ENCODE measurements at places on chromosomes 5 and 9.

DNA sequence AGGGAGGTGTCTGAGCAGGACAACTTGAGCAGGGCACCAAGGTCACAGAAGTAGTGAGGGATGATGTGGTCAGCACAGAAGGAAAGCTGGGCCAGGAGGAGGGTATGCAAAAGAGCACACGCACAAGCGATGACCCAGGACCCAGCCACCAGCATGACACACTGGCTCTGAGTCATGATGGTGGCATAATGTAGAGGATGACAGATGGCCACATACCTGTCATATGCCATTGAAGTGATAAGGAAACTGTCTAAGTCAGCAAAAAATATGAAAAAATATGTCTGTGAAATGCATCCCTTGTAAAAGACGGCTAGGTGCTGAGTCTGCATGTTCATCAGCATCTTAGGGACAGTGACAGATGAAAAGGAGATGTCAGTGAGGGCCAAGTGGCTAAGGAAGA lies 380 bp downstream of the OR1J1 start:
- DNase-seq, result no peak

DNA sequence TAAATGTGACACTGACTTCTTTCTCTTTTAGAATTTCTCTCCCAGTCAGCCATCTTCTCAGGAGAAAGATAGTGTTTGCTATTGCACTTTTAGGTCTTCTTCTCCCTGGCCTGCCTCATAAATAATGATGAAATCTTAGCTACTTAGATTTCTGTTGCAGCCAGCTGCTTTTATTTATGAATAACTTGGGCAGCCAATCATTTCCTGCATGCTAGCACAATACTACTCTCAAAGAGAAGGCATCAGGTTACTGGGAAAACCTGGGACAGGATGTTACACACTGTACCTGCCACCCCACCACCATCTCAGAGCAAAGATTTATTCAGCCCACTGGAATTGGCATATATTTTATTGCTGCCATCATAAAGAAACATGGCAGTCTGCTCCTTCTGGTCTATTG lies 266.6 kb downstream of the PRELID2 start:
- DNase-seq, result no peak

GRCh38 chr9:2771661-2772060 lies 54.4 kb downstream of the KCNV2 start:
- no peak for DNase-seq

DNA sequence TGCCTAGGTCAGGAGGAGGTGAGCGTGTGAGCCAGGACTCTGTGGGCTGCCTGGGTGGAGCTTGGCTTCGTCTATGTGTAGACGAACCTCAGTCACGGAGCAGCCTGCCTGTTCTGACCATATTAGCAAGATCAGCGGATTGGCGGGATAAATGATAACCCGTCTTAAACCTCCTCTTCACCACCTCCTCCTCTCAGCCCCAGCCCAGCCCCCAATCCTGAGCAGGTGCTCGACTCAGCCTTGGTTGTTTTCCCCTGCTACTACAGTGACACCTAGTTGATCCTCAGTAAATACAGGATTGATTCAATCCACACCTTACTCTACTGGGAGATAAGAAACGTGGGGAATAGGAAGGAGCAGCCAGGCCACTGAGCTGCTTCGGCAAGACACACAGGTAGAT lies 286.1 kb downstream of the IRX2 start:
- no peak for DNase-seq

- DNase-seq, result no peak
Measured at GRCh38 chr5:153617190-153617589, 126.7 kb downstream of the GRIA1 start.

- no peak for DNase-seq
Measured at GRCh38 chr5:84585218-84585617, 200.5 kb upstream of the EDIL3 start.

- DNase-seq, result no peak
Measured at GRCh38 chr5:80156156-80156555, 99.7 kb downstream of the SERINC5 start.

GRCh38 chr9:21450733-21451394 lies 10.6 kb downstream of the IFNA1 start:
- no peak for DNase-seq

DNA sequence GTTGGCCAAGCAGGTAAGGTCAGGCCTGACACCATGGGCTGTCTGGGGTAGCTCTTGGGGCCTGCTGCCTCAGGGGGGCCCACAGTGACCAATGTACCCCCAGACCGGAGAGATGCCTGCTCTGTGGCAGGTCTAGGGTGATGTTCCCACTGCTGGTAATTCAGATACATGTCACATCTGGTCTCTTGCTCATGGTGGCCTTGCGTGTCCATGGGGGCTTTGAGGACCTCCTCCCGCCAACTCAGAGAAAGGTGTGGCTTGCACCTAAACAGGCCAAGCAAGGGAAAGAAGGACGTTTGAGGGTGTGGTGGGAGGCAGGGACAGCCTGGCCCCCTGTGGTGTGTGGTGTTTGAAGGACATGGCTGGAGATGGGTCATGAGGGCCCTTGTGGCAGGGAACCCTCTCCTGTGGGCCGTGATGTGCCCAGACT lies 75.2 kb downstream of the PHF2 start:
- DNase-seq, result no peak

- no peak for DNase-seq
Measured at GRCh38 chr5:68303754-68304420, 88.3 kb downstream of the PIK3R1 start.

DNA sequence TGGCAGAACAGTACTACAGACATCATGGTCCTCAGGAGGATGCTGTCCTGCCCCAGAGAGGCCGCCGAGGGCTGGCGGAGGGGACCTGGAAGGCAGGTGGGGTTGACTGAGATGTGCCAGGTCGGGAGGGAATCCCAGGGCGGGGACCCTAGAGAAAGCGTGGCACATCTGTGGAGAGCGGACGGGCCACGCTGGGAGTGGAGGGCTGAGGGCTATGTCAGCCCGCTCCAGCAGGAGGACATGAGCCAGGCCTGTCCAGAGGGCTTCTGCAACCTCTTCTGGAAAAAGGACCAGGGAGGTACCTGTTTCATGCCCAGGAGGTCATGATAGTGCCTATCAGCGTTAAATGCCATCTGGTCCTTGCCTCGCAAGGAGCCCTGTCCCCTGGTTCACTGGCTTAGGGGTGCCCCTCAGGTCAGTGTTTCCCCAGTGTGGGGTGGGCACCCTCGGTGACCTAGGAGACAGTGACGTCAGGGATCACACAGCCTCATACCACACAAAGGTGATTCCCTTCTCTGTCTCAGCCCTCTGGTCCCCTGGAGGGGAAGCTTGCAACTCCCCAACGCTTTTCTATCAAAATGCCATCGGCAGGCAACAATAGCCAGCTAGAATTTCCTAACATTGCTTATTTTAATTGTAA lies 103.6 kb upstream of the IER5L start:
- DNase-seq, result no peak

DNA sequence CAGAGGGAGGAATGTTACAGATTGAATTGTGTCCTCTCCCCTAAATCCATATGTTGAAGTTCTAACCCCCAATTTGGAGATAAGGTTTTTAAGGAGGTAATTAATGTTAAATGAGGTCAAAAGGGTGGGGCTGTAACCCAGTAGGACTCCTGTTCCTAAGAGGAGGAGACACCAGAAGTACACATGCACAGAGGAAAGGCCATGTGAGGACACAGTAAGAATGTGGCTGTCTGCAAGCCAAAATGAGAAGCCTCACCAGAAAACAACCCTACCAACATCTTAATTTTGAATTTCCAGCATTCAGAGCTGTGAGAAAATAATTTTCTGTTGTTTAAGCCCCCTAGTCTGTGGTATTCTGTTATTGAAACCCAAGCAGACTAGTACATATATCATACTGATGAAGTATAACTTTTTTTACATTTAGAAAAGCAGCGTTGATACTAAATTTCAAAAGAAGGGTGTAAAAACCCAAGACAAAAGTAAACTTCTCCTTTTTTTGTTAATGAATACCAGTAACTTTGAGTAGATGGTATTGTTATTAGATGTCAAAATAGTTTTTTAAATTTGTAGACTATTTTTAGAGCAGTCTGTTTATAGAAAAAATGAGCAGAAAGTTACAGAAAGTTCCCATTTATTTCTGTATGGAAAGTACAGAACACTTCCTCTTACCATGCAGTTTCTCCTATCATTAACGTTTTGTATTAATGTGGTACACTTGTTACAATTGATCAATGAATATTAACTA lies 25.1 kb downstream of the RNF180 start:
- no peak for DNase-seq

DNA sequence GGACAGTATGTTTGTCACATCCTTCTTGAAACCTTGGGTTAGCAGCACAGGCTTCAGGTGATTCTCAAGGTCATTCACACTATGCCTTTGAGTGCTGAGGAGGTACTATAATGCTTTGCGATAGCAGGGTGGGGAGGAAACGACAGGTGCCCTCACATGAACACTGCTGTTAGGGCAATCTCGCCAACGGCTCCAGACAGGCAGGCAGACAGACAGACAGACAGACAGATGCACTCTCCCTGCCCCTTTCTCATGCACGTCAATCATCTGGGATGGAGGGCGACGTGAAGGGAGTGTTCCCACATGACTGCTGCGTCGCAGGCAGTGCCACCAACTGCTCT lies 82.9 kb downstream of the RAPGEF1 start:
- no peak for DNase-seq

GRCh38 chr5:4730279-4730678 lies 409.9 kb upstream of the ADAMTS16 start:
- DNase-seq, result no peak

DNA sequence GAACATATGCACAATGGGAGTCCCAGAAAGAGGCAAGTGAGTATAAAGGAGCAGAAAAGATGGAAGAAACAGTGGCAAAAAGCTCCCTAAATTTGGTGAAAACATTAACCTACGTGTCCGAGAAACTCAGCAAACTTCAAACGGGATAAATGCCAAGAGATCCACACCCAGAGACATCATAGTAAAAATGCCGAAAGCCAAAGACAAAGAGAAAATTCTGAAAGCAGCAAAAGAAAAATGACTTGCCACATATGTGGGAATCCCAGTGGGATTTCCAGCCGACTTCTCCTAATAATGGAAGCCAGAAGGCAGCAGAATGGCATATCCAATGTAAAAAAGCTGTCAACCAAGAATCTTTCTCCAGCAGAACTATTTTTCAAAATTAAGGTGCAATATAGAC lies 101.2 kb downstream of the ADAMTS2 start:
- DNase-seq, result no peak

GRCh38 chr9:35673132-35674024 lies at the start of gene CA9:
Gene CA9 (plus strand): TSS chr9:35673928. CDS start chr9:35673960, 32 bp downstream.
- no peak for DNase-seq

GRCh38 chr9:18459962-18460584 lies 13.9 kb upstream of the ADAMTSL1 start:
- DNase-seq, result no peak

DNA sequence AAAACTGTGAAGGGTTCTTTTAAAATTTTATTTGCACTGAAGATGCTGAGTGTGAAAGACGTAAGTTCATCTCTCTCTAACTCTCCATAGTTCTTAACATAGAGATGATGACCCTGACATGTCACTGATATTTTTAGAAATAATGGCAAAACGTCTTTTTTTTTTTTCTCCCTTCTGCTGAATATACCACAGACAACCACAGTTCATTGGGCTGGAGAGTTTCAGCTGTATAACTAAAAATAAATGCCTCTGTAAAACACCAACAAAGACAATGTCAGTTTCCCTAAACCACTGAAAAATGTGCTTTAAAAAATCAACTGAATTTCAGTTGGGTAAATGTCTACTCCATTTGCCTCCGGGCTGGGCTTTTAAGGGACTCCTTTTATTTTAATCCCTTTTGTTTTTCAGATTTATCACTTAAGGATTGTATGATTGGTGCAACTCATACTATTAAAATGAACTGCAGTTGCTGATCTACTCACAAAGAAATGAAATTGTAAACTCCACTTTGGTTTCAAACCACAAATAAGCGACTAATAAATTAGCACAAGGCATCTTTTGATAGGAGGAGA lies 830.9 kb upstream of the WWC1 start:
- DNase-seq, result no peak

- no peak for DNase-seq
Measured at GRCh38 chr9:12416716-12417115, 276.5 kb upstream of the TYRP1 start.

DNA sequence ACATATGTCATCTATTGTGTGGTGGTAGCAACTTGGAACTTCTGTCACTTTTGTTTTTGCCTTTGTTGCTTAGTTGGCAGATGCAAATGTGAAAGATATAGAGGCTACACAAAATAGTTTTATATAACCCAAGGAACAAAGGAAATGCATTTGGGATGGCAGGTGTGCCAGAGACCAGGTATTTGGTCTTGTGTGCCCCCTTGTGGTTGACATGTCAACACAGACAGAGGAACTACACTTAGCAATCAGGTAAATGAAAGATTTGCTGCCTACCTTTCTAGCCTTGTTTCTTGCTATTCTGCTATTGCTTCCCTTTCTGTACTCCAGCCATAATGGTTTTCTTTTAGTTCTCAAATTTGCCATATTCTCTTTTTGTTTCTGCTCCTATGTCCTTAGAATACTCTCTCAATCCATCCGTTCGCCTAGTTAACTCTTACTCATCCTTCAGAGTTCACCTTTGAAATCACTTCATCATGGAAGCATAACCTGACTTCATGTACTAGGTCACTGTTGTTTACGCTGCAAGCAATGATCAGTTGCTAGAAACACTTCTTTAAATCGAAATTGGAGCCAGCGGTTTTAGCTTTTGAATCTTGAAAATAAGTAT lies 119.5 kb downstream of the TRPM3 start:
- DNase-seq, result no peak

DNA sequence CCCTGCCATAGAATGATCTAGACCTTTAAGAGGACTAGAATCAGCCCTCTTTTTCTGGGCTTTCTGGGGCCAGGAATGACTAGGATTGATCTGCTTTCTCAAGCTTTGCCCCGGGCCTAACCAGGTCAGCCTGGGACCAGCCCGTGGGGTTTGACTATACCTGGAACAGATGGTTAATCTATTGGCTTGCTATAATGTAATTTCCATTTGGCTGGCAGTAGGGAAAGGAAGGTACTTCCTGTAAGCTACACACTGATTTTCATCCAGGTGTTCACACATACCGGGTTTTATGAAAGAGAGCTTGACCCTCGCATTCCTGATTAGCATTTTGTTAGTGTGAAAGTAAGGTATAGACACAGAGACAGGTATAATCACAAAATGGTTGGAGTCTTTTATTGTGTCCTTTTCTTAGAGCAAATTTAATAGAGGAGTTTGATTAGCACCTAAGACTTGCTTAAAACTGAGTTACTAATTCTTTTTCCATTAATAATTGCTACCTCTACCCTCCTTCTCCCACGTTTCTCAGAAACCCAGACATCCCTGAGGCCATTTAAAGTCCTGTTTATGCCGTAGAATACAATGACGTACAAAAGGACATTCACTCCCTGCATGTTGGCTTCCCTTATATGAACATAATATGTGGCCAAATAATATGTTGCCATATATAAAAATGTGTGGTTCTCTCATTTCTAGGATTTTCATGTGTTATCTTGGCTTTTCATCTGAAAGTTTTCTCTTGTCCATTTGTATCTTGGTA lies 17.3 kb downstream of the LNPEP start:
- DNase-seq, result no peak

Measured in stimulated activated CD4-positive, alpha-beta T cell treated with anti-CD3 and anti-CD28 coated beads, TNF-alpha, amount 100 ng/mL, for 24 hours (primary cell).